ENCODE measurements at places on chromosomes 13 and 19.

GRCh38 chr19:13089139-13089856 is 13.4 kb downstream of the LYL1 start:
- no peaks in the 10 kb centered on the region for H3K27me3 ChIP-seq
- no peak overlapping the region for H3K4me3 ChIP-seq
- DNase-seq, result no peak
- H3K4me1 ChIP-seq, result no peaks in the 10 kb centered on the region
- no peak overlapping the region for H3K27ac ChIP-seq

DNA sequence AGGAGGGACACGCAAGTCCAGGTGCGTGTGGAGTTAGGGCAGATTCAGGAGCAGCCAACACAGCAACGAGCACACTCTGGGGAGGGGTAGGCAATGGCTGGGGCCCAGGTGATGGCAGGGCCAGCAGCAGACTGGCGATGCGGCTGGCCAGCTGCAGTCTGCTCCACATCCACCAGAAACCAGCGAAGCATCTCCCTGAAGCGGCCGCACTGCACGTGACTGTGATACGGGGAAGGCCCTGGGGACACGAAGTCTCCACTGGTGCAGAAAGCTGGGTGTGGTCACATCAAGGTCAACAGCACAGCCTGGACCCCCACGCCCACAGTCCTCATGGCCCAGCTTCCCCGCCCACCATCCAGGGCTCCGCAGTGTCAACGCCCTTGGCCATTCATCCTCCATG is 21.3 kb upstream of the EPHX3 start:
- no peaks in the 10 kb centered on the region for H3K27me3 ChIP-seq
- H3K4me1 ChIP-seq, result peaks cover 3% of the 10 kb centered on the region
- no peak overlapping the region for H3K4me3 ChIP-seq
- no peak for DNase-seq
- H3K27ac ChIP-seq, result no peak overlapping the region

- H3K27ac ChIP-seq, result no peak overlapping the region
- peaks cover 21% of the 10 kb centered on the region for H3K4me1 ChIP-seq
- no peak for DNase-seq
- H3K27me3 ChIP-seq, result no peaks in the 10 kb centered on the region
Observed at GRCh38 chr19:47239152-47239551, 8.2 kb upstream of the BBC3 start.

GRCh38 chr13:37168926-37169325 is 63.5 kb upstream of the CSNK1A1L start:
- no peaks in the 10 kb centered on the region for H3K27me3 ChIP-seq
- no peak overlapping the region for H3K27ac ChIP-seq
- no peak for DNase-seq
- H3K36me3 ChIP-seq, result peaks cover 4% of the 10 kb centered on the region
- no peaks in the 10 kb centered on the region for H3K4me1 ChIP-seq
- no peak overlapping the region for H3K4me3 ChIP-seq

DNA sequence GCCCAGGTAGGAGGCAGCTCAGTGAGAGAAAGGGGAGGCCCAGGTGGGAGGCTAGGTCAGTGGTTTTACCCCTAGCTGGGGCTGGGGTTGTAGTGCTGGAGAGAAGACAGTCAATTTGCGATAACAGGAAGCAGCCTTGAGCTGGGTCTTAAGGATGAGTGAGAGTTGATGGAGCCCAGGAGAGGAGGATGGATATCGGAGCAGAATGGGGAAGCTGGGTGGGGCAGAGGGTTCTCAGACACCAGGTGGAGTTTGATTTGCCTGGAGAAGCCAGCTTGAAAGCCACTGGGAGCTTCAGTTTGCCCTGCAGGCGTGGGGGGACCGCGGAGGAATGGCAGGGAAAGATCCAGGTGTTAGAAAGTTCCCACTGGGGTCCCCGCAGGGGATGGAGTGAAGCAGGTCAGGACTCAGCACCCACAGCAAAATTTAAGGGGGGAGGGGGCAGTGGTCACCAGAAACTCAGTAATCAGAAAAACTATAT is 836 bp upstream of the CDC42EP5 start:
- H3K36me3 ChIP-seq, result peaks cover 3% of the 10 kb centered on the region
- H3K4me3 ChIP-seq, result no peak overlapping the region
- no peak overlapping the region for H3K27ac ChIP-seq
- DNase-seq, result no peak

GRCh38 chr19:13122275-13122878 is 4.3 kb downstream of the NACC1 start:
- H3K27me3 ChIP-seq, result no peaks in the 10 kb centered on the region
- H3K27ac ChIP-seq, result peak overlapping the region; percentile 90
- peaks cover 30% of the 10 kb centered on the region for H3K36me3 ChIP-seq
